Natural killer cell treated with Interleukin-12 subunit alpha and Interleukin-12 subunit beta and Interleukin-15 and Interleukin-18, amount 100 ng/mL, for 72 hours (primary cell): ENCODE measurements at places on chromosomes 12 and 14. TPM values are rescaled to one million over a fixed set of nuclear protein-coding genes. Genes with fewer than 3 reads are reported as not detected.
A peak's percentile ranks its signal among the peaks of the same experiment; 100 is the strongest.

- no peak overlapping the region for H3K4me3 ChIP-seq
- no peak for DNase-seq
- H3K27me3 ChIP-seq: peaks cover 9% of the 10 kb centered on the region
- H3K27ac ChIP-seq: no peak overlapping the region
- no peaks in the 10 kb centered on the region for H3K36me3 ChIP-seq
Measured at GRCh38 chr14:51626185-51626584, 25.5 kb upstream of the FRMD6 start.

GRCh38 chr12:5554711-5555110, 122.8 kb downstream of the NTF3 start:
- no peaks in the 10 kb centered on the region for H3K4me1 ChIP-seq
- no peak for DNase-seq
- peaks cover 40% of the 10 kb centered on the region for H3K27me3 ChIP-seq

- peaks cover 5% of the 10 kb centered on the region for H3K36me3 ChIP-seq
- no peak overlapping the region for H3K4me3 ChIP-seq
- no peak for DNase-seq
Measured at GRCh38 chr12:121005346-121005815, 10.9 kb downstream of the C12orf43 start.

DNA sequence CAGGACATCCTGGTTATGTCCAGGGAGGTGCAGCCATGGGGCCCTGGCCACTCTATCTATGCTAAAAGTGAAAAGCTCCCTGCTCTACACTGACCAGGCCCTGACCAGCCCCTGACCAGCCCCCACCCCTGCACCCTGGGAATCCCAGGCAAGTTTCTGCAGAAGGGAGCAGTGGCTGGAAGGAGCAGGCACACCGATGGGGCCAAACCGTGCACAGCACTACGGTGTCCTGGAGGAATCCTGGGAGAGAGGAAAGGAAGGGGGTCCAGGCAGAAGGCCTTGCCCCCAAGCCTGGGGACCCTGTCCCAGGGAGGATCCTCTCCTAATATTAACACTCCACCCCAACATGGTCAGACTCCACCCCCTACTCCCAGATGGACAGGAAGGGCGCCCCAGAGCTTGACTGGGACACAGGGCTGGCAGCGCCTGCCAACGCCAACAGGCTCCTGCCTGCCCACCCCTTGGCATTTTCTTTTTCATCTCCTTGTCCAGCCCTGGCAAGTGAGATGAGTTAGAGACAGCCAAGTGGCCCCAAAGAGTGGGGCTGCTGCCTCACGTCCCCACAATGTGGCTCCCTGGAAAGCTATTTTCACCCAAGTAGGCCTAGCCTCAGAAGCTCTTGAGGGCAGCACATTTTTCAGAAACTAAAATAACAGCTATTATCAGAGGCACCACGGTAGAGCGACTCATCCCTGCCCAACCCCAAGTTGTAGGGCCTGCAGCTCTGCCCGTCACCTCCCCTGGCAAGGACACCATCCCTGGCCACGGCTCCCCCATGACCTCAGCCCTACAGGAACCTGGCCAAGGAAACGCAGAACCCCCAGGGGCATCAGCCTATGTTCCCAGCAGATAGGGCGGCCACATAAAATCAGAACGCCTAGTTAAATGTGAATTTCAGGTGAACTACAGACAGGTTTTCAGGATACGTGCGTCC, 82.6 kb downstream of the SCARB1 start:
- DNase-seq: peak; percentile 56
- H3K27ac ChIP-seq: no peak overlapping the region
- H3K4me1 ChIP-seq: peaks cover 5% of the 10 kb centered on the region
- H3K36me3 ChIP-seq: no peaks in the 10 kb centered on the region

DNA sequence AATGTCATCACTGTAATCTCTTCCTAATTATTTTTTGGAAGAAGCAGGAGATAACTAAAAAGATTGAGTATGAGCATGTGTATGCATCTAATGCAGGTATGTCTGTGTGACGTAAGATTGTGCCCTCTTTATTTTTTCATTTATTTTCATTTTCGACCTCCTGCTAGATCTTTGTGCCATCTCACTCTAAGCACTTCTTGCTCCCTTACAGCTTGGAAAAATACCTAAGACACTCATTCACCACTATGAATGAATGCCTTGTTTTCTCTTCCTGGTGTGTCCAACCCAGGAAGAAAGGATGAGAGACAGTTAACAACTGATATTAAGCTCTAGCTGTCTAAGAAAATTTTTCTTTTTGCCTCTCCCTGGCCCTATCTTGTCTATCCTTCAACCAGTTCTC, 76.8 kb upstream of the CISTR start:
- peaks cover 47% of the 10 kb centered on the region for H3K27me3 ChIP-seq
- H3K36me3 ChIP-seq: no peaks in the 10 kb centered on the region
- no peak overlapping the region for H3K4me3 ChIP-seq
- no peak for DNase-seq
- H3K4me1 ChIP-seq: no peaks in the 10 kb centered on the region
- no peak overlapping the region for H3K27ac ChIP-seq

DNA sequence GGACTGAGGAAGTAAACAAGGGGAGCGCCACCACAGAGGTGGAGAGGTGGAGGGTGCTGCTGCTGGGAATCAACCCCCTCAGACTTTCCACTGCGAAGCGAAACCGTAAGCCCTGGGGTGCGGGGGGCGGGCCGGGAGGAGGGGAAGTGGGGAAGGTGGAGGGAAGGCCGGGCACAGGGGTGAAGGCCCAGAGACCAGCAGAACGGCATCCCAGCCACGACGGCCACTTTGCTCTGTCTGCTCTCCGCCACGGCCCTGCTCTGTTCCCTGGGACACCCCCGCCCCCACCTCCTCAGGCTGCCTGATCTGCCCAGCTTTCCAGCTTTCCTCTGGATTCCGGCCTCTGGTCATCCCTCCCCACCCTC, at the start of gene LAG3:
Gene LAG3, plus strand, starts transcription at position 190 of the 365 bp plus-strand sequence. CDS start 333 bp downstream, outside the sequence.
- H3K36me3 ChIP-seq: peaks cover 23% of the 10 kb centered on the region
- peak within 1 kb of the TSS; percentile 83 for H3K4me3 ChIP-seq
- peaks cover 65% of the 10 kb centered on the region for H3K4me1 ChIP-seq
- peak within 1 kb of the TSS; percentile 52 for H3K27ac ChIP-seq
- peak; percentile 61 for DNase-seq

DNA sequence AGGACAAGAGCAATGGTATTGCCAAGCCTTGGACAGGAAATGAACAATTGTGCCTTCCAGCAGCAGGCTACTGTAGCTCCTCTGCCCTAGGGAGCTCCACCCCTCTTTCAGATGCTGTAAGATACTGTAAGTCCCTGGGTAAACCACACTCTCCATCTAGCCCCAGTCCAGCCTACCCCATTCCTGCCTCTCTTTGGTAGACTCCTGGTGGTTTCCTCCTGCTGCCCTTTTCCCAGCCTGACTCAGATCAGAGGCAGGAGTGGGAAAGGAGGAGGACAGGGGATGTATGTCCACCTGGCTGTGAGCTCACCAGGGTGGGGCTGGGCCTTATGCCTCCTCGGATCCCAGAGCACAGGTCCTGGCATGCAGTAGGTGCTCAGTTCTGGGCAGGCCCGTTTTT, 174.6 kb downstream of the ESRRB start:
- H3K4me1 ChIP-seq: no peaks in the 10 kb centered on the region
- H3K36me3 ChIP-seq: no peaks in the 10 kb centered on the region
- no peak overlapping the region for H3K27ac ChIP-seq

GRCh38 chr12:124422570-124423523, 128.0 kb downstream of the RFLNA start:
- H3K27ac ChIP-seq: no peak overlapping the region
- peaks cover 3% of the 10 kb centered on the region for H3K27me3 ChIP-seq
- H3K4me1 ChIP-seq: peaks cover 27% of the 10 kb centered on the region

- H3K4me1 ChIP-seq: no peaks in the 10 kb centered on the region
- no peak overlapping the region for H3K4me3 ChIP-seq
- DNase-seq: no peak
- H3K27ac ChIP-seq: no peak overlapping the region
Measured at GRCh38 chr14:94491511-94491910, 15.5 kb upstream of the SERPINA9 start.

DNA sequence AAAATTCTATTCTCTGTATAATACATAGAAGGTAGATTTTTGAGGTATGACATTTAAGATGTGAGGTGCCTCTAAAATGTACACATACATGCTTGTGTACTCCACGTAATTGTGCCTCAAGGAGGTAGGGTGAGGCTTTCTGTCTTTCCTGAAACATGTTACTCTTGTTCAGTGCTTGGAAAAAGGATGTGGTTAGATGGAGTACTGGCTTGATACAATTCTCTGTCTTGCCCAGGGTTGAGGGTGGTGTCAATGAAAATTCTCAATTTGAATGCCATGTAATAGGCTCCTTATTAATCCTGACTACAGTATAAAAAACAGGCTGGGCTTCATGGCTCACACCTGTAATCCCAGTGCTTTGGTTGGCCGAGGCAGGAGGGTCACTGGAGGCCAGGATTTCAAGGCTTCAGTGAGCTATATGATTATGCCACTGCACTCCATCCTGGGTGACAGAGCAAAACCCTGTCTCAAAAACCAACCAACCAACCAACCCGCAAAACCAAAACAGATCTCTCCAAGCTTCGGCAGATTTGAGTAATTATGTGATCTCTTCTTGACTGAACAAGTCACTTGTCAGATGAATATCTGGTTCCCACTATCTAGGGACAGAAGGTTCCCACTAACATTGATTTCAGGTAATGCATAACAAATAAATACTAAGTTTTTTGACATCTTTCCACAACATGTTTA, 41.6 kb downstream of the RCOR1 start:
- no peaks in the 10 kb centered on the region for H3K27me3 ChIP-seq
- no peak for DNase-seq
- H3K4me1 ChIP-seq: peaks cover 16% of the 10 kb centered on the region
- no peak overlapping the region for H3K27ac ChIP-seq
- H3K36me3 ChIP-seq: no peaks in the 10 kb centered on the region
- no peak overlapping the region for H3K4me3 ChIP-seq

DNA sequence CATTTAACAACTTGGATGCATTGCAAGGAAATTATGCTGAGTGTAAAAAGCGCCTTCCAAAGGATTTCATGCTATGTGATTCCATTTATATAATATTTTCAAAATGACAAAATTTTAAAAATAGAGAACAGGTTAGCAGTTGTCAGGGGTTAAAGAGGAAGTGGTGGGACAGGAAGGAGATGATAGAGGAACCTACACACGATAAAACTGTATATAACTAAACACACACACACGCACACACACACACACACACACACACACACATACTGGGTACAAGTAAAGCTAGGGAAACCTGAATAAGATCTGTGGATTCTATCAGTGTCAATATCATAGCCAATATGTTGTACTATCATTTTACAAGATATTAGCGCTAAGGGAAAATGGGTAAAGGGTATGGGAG, 17.2 kb downstream of the TTC9 start:
- peak overlapping the region; percentile 11 for H3K4me3 ChIP-seq
- no peaks in the 10 kb centered on the region for H3K36me3 ChIP-seq
- DNase-seq: no peak
- H3K4me1 ChIP-seq: peaks cover 23% of the 10 kb centered on the region
- peaks cover 2% of the 10 kb centered on the region for H3K27me3 ChIP-seq

GRCh38 chr12:124532331-124532750, 35.1 kb downstream of the NCOR2 start:
- no peak overlapping the region for H3K4me3 ChIP-seq
- H3K27ac ChIP-seq: no peak overlapping the region
- DNase-seq: no peak
- no peaks in the 10 kb centered on the region for H3K36me3 ChIP-seq

- peaks cover 24% of the 10 kb centered on the region for H3K4me1 ChIP-seq
- no peak overlapping the region for H3K4me3 ChIP-seq
- H3K27ac ChIP-seq: no peak overlapping the region
- no peaks in the 10 kb centered on the region for H3K27me3 ChIP-seq
Measured at GRCh38 chr14:91889477-91890211, 22.3 kb upstream of the TC2N start.

DNA sequence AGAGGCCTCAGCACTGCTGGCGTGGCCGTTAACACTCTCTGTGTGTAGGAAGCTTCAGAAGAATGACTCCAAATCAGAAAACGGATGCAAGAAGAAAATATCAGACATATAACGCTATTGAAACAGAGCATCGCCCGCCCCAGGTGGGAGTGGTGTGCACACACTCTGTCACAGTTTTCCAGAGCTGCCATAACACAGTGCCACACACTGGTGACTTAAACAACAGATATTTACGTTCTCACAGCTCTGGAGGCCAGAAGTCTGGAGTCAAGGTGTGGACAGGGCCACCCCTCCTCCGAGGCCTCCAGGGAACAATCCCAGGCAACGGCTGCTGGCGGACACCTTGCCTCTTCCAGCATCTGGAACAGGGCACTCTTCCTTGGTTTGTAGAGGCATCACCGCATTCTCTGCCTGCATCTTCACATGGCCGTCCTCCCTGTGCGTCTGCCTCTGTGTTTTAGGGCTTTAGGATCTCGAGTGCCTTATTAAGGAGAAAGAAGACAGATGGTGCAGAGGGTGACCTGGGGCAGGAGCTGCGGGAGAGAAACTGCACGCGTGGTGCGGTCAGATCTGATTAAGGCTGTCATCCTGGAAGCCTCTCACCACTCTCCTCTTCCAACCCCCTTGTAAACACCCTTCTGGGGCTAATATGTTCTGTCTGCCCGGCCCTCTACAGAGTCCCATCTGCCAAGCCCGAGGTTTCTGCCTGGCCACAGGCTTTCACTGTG, 141.0 kb downstream of the SLC15A4 start:
- no peak for DNase-seq
- H3K4me3 ChIP-seq: no peak overlapping the region
- H3K36me3 ChIP-seq: no peaks in the 10 kb centered on the region
- H3K4me1 ChIP-seq: peaks cover 11% of the 10 kb centered on the region
- H3K27ac ChIP-seq: no peak overlapping the region
- H3K27me3 ChIP-seq: no peaks in the 10 kb centered on the region

- H3K27me3 ChIP-seq: no peaks in the 10 kb centered on the region
- no peak overlapping the region for H3K27ac ChIP-seq
- no peak for DNase-seq
- no peaks in the 10 kb centered on the region for H3K4me1 ChIP-seq
- no peak overlapping the region for H3K4me3 ChIP-seq
- H3K36me3 ChIP-seq: no peaks in the 10 kb centered on the region
Measured at GRCh38 chr12:19039515-19039914, 90.0 kb upstream of the PLEKHA5 start.

HSP90B1 gene
- 706 TPM for total RNA-seq

SERPINA1 gene
- total RNA-seq: 0.38 TPM

SFSWAP gene
- total RNA-seq: 91.6 TPM

CLEC12A gene
- total RNA-seq: 2.0 TPM

SPIC gene
- total RNA-seq: not detected

GPR135 gene
- total RNA-seq: 0.83 TPM

RTL1 gene
- total RNA-seq: not detected

NABP2 gene
- 81.6 TPM for total RNA-seq

RITA1 gene
- 27.3 TPM for total RNA-seq

RFLNA gene
- not detected for total RNA-seq
